Activated naive CD8-positive, alpha-beta T cell treated with anti-CD3 and anti-CD28 coated beads, Interleukin-2, amount 50 U/mL, for 16 hours (primary cell): ENCODE measurements at places on chromosomes 4 and X.

DNA sequence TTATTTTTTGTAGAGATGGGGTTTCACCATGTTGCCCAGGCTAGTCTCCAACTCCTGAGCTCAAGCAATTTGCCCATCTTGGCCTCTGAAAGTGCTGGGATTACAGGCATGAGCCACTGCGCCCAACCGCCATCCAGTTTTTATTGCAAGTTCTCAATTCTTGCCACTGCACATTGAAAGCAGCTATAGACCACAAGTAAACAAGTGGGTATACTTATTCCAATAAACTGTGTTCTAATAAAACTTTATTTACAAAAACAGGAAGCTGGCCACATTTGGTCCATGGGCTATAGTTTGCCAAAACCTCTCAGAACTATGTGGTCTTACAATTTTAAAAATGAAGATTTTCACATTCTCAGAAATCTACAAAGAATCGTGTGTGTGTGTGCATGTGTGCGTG lies 313.6 kb upstream of the RASGEF1B start:
- no peak for DNase-seq

- no peak for DNase-seq
Measured at GRCh38 chr4:173093361-173093760, 75.2 kb upstream of the GALNT7 start.

DNA sequence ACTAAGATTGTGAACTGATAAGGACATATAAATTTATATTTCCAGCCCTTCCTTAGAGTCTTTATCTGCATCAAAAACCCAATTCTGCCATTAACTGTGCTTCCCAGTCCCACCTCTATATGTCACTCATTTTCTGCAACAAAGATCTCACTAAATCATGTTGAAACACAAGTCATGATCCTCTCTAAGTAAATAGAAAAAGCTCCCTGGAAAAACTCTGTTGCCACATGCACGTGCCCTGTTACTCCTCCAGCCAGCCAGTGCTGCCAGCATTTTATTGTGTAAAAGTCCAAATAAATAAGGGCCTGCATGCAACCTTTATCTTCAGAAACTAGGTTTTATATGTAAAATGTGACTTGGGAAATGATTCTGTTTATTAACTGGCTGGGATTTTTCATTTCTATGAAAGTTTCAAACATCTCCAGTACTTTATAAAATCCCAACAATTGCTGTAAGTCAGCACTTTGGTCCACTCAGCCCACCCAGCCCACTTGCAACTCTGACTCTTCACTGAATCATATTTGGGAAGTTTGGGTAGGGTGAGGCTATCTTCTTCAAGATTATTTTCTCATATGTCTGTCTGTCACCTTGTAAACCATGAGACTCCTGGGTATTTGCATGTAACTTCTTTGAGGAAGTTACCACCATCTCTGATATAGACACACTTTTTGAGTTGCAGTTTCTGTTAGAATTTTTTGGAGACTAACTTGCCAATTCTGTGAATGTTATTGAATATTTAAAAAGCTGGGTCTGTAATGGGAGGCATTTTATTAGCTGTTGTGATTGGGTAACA lies 40.0 kb upstream of the SMARCA5 start:
- no peak for DNase-seq

GRCh38 chr4:129218897-129219296 lies 122.9 kb downstream of the C4orf33 start:
- no peak for DNase-seq

DNA sequence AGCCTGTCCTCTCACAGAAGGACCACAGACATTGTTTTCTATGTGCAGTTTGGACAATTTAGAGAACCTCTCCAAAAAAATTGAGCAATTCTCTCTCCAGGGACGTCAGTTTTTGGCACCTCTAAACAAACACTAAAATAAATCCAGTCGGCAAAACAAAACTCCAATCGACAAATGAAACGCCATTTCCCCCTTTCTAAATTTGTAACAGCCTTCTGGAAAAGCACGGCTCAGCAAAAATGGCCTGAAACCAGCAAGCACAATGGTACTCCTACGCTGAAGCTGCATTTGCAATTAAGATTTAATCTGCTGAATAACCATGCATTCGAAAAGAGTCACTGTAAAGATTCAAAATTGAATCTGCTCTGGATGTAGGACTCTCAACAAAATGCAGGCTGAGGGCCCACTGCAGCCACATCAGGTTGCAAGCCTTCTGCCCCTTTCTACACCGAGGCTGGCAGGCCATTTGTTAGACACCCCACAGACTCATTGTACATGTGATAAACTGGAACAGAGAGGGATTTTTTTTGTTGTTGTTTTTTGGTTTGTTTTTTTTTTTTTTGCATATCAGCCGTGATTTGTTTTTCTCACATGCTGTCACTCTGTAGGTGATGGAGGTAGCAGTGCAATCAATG lies 79.9 kb upstream of the MAP3K15 start:
- DNase-seq: no peak

GRCh38 chr4:152258391-152258790 lies 277.5 kb downstream of the FBXW7 start:
- no peak for DNase-seq

DNA sequence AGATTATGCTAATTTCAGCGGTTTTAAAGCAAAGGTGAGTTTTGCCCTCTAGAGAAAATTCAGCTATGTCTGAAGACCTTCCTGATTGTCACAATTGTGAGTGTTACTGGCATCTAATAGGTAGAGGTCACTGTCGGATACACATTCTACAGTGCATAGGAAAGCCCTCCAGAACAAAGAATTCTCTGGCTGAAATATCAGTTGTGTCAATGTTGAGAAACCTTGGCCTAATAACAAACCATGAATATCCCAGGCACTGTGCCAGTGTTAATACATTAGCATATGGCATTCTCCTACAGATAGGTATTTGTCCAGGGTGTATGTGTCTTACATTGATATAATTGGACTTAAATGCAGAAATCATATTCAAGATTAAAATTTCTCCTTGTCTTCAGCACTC lies 294.3 kb downstream of the FSTL5 start:
- DNase-seq: no peak

GRCh38 chr4:47543331-47543730 lies 58.3 kb downstream of the ATP10D start:
- DNase-seq: no peak

DNA sequence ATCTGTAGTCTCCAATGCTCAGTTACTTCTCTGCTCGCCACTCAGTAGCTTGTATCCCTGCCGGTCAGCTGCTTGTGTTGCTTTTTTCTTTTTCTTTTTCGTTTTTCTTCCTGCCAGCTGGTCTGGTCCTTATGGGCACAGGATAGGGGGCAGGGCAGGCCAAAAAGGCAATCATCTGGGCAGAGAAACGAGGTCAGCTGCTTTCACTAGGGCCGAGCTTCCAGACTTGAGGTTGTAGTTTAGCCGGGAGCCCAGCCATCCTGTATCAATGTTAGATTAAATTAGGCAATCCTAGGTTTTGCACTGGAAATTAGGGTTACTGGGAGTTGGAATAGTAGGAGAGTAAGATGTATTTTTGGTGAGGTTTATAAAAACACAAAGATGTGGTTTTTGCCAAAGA lies 3.4 kb downstream of the ARSF start:
- DNase-seq: no peak

GRCh38 chr4:8835521-8836365 lies 35.9 kb downstream of the HMX1 start:
- DNase-seq: no peak

DNA sequence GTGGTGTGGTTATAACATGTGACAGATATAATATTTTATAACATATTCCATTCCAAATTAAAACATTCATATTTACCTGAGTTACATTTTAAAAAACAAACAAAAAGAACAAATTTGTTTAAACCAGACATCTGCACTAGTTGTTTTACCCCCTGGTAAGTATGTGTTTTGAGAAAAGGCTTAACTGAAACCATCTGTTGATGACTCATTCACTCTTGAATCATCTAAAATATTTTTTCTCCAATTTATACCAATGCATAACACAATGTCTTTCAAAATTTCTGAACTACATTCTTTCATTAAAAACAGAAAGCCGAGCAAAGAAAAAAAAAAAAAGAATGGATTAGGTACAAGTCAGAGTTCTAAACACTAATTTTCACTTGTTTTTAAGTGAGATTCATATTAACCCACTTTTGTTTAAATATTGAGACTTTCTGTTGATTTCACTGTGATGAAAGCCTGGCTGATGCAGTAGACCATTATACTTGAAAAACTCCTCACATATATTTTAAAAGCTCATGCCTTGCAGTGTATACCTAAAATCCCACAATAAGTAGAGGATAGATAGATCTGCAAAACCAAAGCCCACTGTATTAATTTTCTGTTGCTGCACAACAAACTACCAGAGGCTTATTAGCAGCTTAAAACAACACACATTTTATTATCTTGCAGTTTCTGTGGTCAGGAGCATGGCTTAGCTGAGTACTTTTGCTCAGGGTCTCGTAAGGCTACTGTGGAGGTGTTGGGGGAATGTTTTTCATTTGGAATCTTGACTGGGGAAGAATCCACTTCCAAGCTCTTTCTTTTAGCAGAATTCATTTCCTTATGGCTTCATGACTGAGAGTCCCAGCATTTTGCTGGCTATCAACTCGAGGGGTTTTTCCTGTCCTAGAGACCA lies 221.5 kb downstream of the PCDH18 start:
- no peak for DNase-seq

DNA sequence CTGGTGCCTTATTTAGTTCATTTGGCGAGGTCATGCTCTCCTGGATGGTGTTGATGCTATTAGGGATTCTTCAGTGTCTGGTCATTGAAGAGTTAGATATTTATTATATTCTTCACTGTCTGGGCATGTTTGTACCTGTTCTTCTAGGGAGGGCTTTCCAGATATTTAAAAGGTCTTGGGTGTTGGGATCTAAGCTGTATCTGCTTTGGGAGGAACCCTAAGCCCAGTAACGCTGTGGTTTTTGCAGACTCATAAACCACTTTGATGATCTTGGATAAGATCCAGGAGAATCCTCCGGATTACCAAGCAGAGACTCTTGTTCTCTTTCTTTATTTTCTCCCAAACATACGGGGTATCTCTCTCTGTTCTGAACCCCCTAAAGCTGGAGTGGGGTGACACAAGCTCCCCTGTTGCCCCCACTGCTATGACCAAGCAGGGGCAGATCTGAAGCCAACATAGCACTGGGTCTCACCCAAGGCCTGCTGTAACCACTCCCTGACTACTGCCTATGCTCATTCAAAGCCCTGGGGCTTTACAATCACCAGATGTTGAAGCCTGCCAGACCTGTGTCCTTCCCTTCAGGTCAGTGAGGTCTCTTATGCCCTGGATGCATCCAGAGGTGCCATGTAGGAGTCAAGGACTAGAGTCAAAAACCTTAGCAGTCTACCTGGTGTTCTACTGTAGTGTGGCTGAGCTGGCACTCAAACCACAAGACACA lies 187.6 kb downstream of the GUCY2F start:
- DNase-seq: no peak

DNA sequence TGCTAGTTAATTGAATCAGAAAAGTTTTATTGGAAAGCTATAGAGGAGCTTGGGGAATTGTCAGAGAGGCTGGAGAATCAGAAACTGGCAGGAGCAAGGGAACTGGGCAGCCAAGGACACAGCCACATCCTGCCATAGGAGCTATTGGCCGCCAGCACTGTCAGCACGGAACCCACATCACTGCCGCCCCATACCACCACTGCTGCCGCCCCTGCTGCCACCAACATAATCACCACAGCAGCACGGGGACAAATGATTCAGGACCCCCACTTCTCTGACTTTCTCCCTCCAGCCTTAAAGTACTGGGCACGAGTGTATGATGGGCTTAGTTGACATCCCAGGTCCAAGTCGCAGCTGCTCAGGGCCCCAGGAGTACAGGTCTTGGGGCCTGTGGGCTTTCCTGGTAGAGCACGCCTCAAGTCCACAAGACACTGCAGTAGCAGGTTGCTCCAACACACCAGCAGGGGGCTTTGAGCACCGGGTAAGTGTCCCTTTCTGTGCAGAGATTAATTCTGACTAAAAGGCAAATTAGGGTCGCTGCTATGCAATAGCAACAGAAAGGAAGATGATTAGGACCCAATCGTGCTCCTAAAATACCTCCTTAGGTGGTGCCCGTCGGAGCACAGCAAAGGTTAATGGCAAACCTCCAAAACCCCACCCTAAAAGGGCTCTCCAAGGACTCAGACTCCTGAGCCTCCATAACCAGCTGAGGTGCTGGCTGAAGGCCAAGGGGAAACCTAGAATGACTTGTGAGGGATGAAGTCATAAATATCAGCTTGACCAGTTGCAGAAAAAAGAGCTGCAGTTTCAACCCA lies 6.9 kb downstream of the PJA1 start:
- DNase-seq: no peak

DNA sequence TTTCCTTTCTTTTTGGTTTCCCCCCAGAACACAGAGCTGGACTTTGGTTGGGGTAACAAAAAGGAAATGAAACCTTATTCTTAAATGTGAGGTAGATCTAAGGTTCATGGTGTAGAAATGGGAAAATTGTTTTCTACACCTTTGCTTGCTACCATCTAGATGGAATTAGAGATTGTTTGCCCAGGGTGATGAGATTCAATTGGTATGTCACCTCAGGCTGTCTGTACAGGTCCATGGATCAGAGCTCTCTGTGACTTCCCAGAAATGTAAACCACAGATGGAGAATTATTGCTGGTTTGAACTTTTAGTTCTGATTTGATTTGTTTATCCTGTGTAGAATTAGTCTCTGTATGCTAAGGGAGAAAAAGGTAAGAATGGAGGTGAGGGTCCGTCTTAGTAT lies 146.7 kb downstream of the PCDH7 start:
- no peak for DNase-seq

DNA sequence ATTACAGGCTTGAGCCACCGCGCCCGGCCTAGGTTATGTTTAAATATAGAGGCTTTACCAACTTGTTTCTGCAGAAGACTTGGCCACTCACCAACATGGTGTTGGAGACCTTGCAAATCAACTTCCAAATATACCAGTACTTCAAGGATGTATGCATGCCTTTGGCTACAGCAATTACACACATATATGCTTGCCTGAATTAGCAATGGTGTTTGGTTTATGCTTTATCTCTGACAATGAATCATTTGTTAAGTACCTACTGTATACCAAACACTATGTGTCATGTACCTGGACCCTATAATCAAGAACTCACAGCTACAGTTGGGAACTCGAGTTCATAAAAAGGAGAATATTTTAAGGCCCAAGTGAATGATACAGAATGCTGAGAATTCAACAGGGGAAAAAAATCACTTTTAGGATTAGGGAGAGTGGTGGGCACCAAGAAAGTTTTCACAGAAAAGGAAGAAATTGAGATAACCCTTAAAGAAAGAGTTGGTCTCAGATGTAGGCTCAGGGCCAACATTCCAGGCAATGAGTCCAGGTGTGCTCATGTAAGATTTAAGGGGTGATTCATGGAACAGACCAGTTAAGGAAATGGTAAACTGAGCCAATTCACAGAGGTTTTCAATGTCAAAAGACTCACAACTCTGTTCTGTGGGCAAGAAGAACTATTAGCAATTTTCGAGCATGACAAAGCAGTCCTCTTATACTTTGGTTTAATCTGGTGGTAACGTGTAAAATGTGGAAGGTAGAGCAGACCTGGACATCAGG lies 98.9 kb downstream of the BCOR start:
- no peak for DNase-seq

DNA sequence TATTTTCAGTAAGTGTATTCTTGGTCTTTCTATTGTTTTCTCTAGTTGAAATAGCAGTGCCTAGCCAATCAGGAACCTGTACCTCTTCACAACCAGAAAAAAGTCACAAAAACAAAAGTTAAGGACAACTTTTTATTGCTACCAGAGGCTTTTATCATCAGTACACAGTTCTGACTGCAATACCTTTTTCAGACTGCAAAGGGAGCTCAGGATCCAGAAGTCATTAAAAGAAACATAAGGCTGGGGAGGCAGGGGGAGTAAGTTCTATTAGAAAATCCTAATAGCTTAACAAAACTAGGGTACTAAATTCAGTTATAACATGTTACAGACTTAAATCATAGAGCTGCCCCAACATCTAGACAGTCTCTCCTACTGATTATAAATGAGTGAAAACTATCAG lies 28.8 kb downstream of the CCNI start:
- DNase-seq: no peak

GRCh38 chrX:102599951-102600579 lies 750 bp downstream of the ARMCX5 start:
- no peak for DNase-seq
